Fibroblast of pulmonary artery (primary cell): ENCODE measurements at places on chromosomes 4 and X.

DNA sequence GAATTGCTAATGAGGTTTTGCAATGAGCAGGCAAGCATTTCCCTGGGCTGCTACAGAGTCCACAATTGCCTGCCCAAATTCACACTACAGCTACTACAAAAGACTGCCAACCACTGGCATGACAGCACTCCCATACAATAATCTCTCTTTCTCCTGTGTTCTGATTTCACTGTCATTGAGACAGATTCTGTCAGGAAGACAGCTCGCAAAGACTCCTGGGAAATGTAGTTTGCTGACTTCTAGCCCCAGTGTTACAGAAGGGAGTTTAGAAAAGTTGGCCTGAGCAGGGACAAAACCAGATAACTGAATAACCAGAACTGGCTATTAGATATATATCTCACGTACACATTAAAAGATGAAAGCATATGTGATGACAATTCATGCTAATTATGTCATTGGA is 1231.3 kb upstream of the PRKX start:
- no peak for DNase-seq

DNA sequence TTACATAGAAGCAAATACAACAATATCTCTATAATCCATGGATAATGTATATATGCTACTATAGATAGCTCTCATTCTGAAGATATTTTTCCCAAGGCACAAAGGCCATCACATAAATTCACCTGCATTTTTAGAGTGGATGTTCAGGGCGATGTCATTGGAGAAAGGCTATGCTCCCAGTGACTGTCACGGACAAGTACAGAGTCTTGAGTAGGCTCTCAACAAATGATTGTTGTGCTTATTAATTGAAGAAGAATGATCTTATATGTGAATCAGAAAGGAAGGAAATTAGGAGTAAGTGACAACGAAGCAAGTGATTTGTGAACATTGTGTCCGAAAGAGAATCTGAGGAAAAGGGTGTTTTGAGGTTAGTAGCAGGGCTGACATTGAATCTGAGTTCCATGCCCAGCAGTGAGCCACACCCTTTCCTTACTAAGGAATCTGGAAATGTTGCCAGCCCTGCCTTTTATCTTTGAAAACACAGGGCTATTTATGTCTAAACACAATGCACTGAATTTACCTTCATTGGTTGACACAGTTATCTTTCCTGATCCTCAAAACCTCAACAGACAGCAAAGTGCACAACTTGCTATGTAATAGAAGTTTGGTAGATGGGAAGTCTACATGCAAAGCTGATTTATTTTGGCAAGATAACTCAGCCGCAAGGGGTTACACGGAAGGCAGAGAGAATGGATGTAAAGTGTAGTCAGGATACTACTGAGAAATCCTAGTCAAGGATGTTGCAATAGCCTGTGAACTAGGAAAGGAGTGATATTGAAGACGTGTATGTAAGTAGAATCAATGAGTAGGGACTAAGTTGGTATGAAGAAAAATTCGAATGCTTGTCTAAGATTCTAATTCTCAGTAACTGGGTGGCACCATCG is 50.4 kb downstream of the SORBS2 start:
- DNase-seq: peak; percentile 69

DNA sequence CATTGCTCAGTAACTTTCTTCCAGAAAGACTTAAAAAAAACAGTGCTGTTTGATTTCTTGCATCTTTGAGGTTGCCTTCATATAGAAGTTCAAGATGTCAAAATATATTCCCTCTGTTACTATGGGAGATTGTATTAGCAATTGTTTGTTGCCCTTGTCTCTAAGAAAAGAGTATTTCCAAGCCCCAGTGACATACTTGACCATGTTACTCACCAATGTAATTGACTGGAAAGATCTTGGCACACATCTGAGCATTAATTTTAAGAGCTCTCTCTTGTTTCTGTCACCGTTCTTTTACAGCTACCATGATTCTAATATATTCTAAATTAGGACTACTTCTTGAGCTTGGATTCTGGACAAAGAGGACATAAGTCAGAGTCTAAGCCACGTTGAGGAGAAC is 902.7 kb upstream of the EPHA5 start:
- DNase-seq: peak; percentile 84

DNA sequence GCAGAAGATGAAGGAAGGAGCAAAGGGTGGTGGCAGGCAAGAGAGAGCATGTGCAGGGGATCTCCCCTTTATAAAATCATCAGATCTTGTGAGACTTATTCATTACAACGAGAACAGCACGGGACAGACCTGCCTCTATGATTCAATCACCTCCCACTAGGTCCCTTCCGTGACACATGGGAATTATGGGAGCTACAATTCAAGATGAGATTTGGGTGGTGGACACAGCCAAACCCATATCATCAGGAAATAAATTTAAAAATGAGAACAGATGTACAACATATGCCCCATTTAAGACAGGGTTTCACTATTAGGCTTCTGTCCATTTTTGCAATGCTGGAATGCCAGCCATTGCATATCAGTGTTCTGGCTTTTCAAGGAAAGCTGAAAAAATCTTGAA is 346.7 kb upstream of the SLIT2 start:
- no peak for DNase-seq

- DNase-seq: no peak
Measured at GRCh38 chrX:20609916-20610415, 343.3 kb upstream of the RPS6KA3 start.

- DNase-seq: peak; percentile 67
Measured at GRCh38 chr4:29423836-29424721, 1296.1 kb upstream of the PCDH7 start.

GRCh38 chr4:2744576-2745270 is 11.4 kb downstream of the TNIP2 start:
- DNase-seq: no peak

GRCh38 chr4:22803512-22803911 is 110.8 kb downstream of the GBA3 start:
- DNase-seq: no peak

DNA sequence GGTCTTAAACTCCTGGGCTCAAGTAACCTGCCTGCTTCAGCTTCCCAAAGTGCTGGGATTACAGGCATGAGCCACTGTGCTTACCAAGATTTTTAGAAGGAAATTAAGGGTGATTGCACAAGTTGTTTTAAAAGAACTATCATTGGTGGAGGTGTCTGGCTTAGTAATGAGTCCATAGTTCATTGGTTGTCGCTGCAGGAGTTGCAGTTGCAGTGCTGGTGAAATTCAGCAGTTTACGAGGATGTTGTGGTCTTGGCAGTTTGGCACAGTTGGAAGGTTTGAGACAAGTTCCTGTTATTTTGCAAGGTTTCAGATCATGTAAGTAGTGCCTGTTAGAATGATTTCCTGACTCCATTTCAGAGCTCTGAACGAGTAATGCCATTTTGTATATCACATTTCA is 48.1 kb downstream of the RAB40AL start:
- DNase-seq: no peak

DNA sequence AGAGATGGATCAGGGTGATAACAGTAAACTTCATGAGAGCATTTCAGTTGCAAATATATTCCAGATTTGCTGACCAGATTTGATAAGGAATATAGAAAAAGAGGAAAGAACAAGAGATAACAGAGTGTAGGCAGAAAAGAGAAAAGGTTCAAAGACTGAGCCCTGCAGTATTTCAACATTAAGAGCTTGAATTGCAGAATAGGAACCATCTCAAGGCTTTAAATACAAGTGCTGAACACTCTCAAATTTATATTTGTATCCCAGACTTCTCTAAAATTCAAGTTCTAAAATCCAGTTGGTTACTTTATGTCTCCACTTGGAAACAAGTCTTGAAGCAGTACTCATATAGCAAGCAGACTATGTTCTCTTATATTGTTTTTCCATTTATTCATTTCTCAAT is 9.7 kb upstream of the MYOZ2 start:
- no peak for DNase-seq

- DNase-seq: no peak
Measured at GRCh38 chr4:100895556-100896197, 377.9 kb upstream of the EMCN start.
